Metanephros (tissue), 2 donors: ENCODE measurements at places on chromosomes 1 and 21. TPM values are rescaled to one million over a fixed set of nuclear protein-coding genes. Genes with fewer than 3 reads are reported as not detected.

The TRIM46 gene
- total RNA-seq: 2.3 TPM

The GUCA2B gene
- total RNA-seq: not detected

The CCDC27 gene
- total RNA-seq: not detected

The PPM1J gene
- total RNA-seq: 2.3 TPM

The OR10J1 gene
- not detected for total RNA-seq

The S100A8 gene
- total RNA-seq: 89.2 TPM

The RBP7 gene
- 27.9 TPM for total RNA-seq

The FMO3 gene
- total RNA-seq: 0.12 TPM

The FYB2 gene
- 1.3 TPM for total RNA-seq

The ARHGEF16 gene
- total RNA-seq: 15.5 TPM

The NR0B2 gene
- 16.1 TPM for total RNA-seq

The LIPI gene
- not detected for total RNA-seq

The OR2G6 gene
- not detected for total RNA-seq
